Activated T-helper 1 cell treated with anti-CD3 and anti-CD28 coated beads, Interleukin-12 subunit alpha, Interleukin-12 subunit beta, Interleukin-2, Interleukin-4 antibody, amounts not matched to agents 30 ng/mL and 10 ng/mL and 1 ng/mL, durations not matched to agents 14 hours and 24 hours and 36 hours (primary cell): ENCODE measurements at places on chromosomes 5 and 9.

DNA sequence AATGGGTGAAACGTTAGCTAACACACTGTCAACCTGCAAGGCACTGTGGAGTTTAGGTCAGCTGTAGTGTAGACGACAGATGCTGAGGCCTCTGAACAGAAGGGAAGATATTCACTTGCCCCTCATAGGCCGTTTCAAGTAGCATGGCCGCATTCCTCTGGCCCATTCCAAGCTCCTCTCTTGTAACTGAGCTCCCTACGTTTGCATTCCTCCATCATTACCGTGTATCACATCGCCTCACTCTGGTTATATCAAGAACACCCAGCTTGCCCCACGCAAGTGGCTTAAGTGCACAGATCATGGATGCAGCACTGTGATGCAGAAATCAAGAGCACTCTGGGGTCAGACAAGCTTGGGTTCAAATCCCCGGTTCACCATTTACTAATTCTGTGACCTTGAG lies 43.3 kb downstream of the PRELID2 start:
- no peak for DNase-seq
- H3K4me1 ChIP-seq: peaks cover under 1% of the 10 kb centered on the region
- no peaks in the 10 kb centered on the region for H3K36me3 ChIP-seq
- H3K27ac ChIP-seq: no peak overlapping the region

DNA sequence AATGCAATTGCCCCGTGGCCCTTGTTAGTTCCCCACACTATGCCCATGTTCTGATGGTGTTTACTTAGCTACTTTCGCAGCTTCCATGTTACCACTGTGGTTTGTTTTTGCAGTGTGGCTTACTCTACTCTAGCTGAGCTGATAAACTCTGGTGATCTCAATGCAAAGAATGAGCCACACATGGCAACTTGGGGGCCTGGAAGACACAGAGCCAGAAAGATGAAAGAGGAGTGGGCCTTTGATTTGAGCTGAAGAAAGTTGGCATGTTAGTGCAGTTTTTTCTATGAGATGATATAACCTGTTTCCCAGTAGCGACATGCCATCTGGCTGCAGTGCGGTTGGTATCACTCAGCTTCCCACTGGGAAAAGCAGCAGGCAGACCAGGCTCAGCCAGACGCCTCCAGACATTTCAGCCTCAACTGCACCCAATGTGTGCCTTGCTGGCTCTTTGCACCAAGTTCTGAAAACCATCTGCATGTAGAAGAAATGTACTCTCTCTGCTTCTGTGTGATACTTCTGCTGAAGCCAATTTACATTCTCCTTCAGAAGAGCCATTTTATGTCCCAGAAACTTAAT lies 329.4 kb downstream of the ARHGEF28 start:
- no peak for DNase-seq
- no peak overlapping the region for H3K4me3 ChIP-seq
- no peaks in the 10 kb centered on the region for H3K4me1 ChIP-seq
- H3K27ac ChIP-seq: no peak overlapping the region
- H3K36me3 ChIP-seq: no peaks in the 10 kb centered on the region

GRCh38 chr9:84924266-84924665 lies 254.7 kb downstream of the NTRK2 start:
- no peak overlapping the region for H3K27ac ChIP-seq
- no peaks in the 10 kb centered on the region for H3K36me3 ChIP-seq
- H3K4me3 ChIP-seq: no peak overlapping the region
- H3K27me3 ChIP-seq: no peaks in the 10 kb centered on the region
- no peak for DNase-seq
- no peaks in the 10 kb centered on the region for H3K4me1 ChIP-seq

- peaks cover 16% of the 10 kb centered on the region for H3K27me3 ChIP-seq
- H3K27ac ChIP-seq: no peak overlapping the region
- no peak for DNase-seq
- no peak overlapping the region for H3K4me3 ChIP-seq
These were observed 3.6 kb upstream of the FAM163B start for GRCh38 chr9:133612816-133613215.

GRCh38 chr9:99595796-99596195 lies 225.9 kb upstream of the NR4A3 start:
- H3K27me3 ChIP-seq: peaks cover 4% of the 10 kb centered on the region
- DNase-seq: no peak
- H3K4me3 ChIP-seq: no peak overlapping the region
